AG04449 (cell line): ENCODE measurements at places on chromosomes 1 and 21.

DNA sequence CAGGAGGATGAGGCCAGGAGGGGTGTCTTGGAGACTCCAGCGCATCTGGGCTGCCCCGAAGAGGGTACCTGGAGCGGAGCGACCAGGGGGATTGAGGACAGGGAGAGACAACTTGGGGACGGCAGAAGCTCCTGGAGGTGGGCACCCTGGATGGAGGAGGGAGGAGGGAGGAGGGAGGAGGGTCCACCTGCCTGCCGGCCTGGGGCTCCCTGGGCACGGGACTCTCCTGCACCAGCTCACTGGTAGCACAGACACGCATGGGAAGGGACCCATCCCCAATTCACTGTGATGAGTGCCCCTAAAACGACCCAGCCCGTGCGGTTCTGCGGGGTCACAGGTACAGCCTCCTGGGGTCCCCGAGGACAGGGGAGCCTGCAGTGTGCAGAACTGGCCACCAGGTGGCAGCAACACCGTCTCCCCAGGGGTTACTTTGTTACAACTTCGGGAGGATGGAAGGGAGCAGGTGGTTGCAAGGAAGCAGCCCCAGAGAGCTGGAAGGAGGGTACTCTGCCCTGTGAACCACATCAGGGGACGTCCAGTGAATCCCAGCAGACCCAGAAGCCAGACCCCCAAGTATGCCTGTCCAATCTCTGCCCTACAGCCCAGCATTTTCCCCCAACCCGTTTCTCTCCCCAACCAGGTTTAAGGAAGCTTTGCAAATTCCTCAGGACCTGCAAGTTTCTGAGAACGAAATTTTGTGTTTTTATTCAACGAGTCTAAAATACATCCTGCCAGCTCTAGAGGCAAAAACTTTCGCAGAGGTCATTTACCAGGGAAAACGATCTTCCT is 482.4 kb downstream of the NPHP4 start:
- no peak for DNase-seq

GRCh38 chr1:91700332-91700731 is 185.6 kb downstream of the TGFBR3 start:
- DNase-seq = no peak

GRCh38 chr1:41353744-41354143 is 7.5 kb upstream of the FOXO6 start:
- no peak for DNase-seq

GRCh38 chr1:9196129-9197040 is 38.2 kb upstream of the H6PD start:
- no peak for DNase-seq

DNA sequence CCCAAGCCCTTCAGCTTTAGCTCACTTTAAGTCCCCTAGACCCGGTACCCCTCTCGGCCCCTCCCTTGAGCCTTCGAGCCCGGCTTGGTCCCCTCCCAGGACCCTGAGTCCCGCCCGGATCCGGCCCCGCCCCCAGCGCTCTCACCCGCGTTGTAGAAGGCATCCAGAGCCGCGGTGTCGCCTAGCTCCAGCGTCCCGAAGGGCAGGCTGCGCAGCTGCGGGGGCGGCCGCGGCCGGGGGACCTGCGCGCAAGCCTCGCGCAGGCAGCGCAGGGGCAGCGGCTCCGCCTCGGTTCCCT is 699 bp downstream of the MAP3K6 start:
- no peak for DNase-seq
